Activated naive CD8-positive, alpha-beta T cell treated with anti-CD3 and anti-CD28 coated beads, Interleukin-2, amount 10 ng/mL, durations not matched to agents 7 days and 5 days (primary cell): ENCODE measurements at places on chromosomes 3 and 15.

GRCh38 chr3:34202975-34203374, 404.5 kb downstream of the PDCD6IP start:
- H3K36me3 ChIP-seq: no peaks in the 10 kb centered on the region
- H3K27me3 ChIP-seq: peaks cover 3% of the 10 kb centered on the region
- H3K4me1 ChIP-seq: no peaks in the 10 kb centered on the region
- no peak overlapping the region for H3K27ac ChIP-seq

DNA sequence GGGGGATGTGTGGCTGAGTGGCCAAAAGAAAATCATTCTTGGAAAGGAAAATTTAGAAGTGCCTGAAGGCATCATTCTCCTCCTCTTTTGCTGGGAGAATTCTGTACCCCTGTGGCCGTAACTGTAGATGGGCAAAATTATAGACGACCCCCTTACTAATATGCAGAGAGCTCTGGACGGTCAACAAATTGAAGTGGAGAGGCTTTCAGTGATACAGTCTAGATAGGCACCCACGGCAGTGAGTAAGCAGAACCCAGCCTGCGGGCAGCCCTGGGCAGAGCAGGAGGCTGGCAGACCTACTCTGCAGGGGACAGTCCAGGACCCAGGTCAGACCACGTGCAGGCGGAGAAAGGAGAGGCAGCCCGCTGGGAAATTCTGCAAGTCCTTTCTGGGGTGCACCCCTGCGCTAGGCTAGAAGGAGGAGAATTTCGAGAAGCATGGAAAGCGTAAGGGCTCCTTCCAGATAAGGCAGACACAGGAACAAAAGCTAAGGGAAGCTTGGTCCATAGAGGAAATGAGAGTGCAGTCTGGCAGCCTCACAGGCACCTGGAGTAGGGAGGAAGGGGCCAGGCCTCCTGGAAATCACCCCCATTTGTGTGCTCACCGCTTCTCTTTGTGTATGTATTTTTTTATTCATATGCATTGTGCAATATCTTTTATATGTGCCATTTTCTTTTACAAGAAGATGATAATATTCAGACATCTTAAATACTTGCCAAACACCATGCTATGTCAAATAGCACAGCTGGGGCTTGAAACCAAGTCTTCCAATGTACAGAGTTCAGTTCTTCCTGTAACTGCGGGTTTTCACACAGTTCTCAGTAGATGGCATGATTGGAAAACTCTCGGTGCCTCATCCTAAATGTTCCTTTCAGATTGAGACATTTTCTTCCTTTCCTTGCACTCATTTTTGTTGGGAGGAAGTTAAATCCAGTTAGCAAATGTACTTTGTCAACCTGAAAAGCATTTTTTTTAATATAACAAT, 40.2 kb downstream of the LRRK1 start:
- no peaks in the 10 kb centered on the region for H3K36me3 ChIP-seq
- no peak for DNase-seq
- no peak overlapping the region for H3K4me3 ChIP-seq
- H3K27ac ChIP-seq: no peak overlapping the region

DNA sequence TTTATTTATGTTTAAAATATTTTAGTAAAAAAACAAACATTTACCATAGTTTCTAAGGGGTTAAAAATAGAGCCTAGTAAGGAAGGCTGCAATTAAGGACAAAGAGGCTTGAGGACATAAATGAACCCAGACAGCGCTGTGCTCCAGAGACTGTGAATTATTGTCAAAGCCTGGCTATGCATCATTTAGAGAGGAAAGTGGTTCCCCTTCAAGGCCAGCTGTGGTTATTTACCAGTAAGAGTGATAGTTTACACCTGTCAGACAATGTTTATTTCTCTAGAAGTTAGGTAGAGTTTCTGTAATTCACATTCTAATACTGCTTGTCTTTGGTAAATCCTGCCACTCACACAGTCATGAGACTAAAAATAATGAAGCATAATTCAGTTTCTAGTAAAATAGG, 32.4 kb upstream of the PIK3R4 start:
- no peak for DNase-seq
- H3K36me3 ChIP-seq: no peaks in the 10 kb centered on the region
- no peaks in the 10 kb centered on the region for H3K4me1 ChIP-seq
- H3K27ac ChIP-seq: no peak overlapping the region
- H3K27me3 ChIP-seq: peaks cover 16% of the 10 kb centered on the region

DNA sequence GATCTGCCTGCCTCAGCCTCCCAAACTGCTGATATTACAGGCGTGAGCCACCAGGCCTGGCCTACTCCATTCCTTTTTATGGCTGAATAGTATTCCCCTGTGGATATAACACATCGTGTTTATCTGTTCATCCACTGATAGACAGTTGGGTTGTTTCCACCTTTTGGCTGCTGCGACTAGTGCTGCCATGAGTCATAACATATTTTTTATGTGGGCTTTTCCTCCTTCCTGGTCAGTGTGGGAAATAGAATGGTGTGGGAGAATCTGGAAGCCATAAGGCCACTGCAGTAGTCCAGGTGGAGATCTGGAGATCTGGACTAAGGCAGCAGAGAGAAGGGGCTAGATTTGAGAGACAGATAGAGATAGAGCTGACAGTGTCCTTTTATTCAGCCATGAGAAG, 16.2 kb downstream of the LCMT2 start:
- H3K27ac ChIP-seq: no peak overlapping the region
- DNase-seq: no peak
- no peak overlapping the region for H3K4me3 ChIP-seq
- H3K36me3 ChIP-seq: no peaks in the 10 kb centered on the region

GRCh38 chr3:67384016-67384415, 270.4 kb downstream of the SUCLG2 start:
- peaks cover 4% of the 10 kb centered on the region for H3K4me1 ChIP-seq
- H3K36me3 ChIP-seq: peaks cover 30% of the 10 kb centered on the region
- H3K4me3 ChIP-seq: no peak overlapping the region

GRCh38 chr3:31275583-31275982, 257.1 kb upstream of the STT3B start:
- no peaks in the 10 kb centered on the region for H3K36me3 ChIP-seq
- H3K27me3 ChIP-seq: peaks cover 3% of the 10 kb centered on the region
- H3K27ac ChIP-seq: no peak overlapping the region
- H3K4me1 ChIP-seq: peaks cover 15% of the 10 kb centered on the region

- H3K27me3 ChIP-seq: no peaks in the 10 kb centered on the region
- H3K4me3 ChIP-seq: no peak overlapping the region
Observed at GRCh38 chr3:62562017-62562416, 188.7 kb upstream of the FEZF2 start.

GRCh38 chr3:146092230-146092629, 68.8 kb downstream of the PLOD2 start:
- no peaks in the 10 kb centered on the region for H3K27me3 ChIP-seq
- H3K4me1 ChIP-seq: no peaks in the 10 kb centered on the region
- H3K27ac ChIP-seq: no peak overlapping the region
- no peak for DNase-seq
- no peak overlapping the region for H3K4me3 ChIP-seq

GRCh38 chr15:96213896-96214295, 116.6 kb upstream of the NR2F2 start:
- no peaks in the 10 kb centered on the region for H3K36me3 ChIP-seq
- H3K27me3 ChIP-seq: no peaks in the 10 kb centered on the region

DNA sequence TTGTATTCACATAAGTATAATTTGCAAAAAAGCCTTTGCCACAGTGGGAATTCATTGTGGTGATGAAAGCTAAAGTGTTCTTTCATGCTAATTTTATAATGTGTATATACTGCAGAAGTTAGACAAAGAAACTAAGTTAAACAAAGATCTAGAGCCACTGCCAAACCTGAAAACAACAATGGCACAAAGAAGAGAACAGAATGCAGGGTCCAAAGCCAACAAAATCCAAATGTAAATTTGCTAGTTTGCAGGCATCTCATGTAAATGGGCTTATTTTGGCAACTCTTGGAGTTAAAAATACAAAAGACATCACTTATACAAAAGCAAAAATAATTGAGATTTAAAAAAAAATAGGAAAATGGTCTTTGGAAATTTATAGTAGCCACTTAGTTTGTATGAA, 123.0 kb downstream of the TCF12 start:
- H3K36me3 ChIP-seq: peaks cover 8% of the 10 kb centered on the region
- H3K27ac ChIP-seq: no peak overlapping the region
- H3K4me3 ChIP-seq: no peak overlapping the region
- DNase-seq: no peak

DNA sequence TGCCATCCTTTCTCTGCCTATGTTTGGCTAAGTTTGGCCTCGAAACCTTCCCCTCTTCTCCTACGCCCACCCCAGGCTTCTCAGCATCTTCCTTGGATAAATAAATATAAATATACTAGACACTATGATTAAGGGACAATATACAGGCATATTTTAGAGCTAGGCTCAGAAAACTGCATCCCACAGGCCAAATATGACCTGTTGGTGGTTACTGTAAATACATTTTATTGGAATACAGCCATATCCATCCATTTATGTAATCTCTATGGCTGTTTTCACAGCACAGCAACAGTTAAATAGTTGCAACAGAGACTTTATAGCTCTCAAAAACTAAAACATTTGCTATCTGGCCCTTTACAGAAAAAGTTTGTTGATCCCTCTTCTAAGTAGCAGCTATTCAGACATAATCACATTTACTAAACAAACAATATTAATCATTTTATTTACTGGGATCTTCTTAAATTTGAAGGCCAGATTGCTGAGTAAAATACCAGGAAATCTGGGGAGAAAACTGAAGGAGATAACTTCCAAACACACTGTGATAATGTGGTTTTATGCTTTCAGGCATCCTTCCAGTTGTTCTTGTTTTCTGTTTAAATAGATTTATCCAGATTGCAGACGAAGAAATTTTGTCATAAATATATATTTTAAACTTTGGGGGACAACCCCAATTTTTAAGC, 269.7 kb upstream of the THRB start:
- no peak for DNase-seq
- H3K27me3 ChIP-seq: no peaks in the 10 kb centered on the region
- no peak overlapping the region for H3K4me3 ChIP-seq
- no peaks in the 10 kb centered on the region for H3K36me3 ChIP-seq

DNA sequence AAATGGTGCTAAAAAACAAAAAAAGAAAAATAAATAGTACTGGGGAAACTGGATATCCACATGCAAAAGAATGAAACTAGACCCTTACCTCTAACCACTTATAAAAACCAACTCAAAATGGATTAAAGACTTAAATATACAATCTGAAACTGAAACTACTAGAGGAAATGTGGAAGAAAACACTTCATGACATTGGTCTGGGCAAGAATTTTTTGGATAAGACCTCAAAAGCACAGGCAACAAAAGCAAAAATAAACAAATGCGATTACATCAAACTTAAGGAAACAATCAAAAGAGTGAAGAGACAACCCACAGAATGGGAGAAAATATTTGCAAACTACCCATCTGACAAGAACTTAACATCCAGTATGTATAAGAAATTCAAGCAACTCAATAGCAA, 6.4 kb downstream of the IFT57 start:
- peaks cover 30% of the 10 kb centered on the region for H3K36me3 ChIP-seq
- no peak for DNase-seq
- no peaks in the 10 kb centered on the region for H3K27me3 ChIP-seq
- H3K4me1 ChIP-seq: peaks cover 24% of the 10 kb centered on the region
- peak overlapping the region; percentile 34 for H3K27ac ChIP-seq

DNA sequence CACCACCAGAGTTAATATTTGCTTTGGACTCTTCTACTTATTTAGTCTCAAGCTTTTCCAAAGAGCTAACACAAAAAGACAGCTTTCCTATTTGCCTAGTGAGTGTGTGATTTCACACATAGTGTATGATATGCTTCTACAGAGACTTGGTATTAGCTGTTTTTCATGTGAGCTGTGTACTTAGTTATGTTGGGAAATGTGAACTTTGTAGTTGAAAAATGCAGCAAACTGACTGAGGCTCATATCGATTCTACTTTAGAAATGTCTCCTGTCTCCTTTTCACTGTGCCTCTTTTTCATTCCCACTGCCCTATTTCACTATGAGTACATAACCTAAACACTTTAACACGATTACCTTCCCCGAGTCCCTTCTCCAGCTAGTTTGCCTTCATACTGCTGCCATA, 136.5 kb downstream of the ALCAM start:
- no peaks in the 10 kb centered on the region for H3K36me3 ChIP-seq
- H3K4me3 ChIP-seq: no peak overlapping the region
- H3K27ac ChIP-seq: no peak overlapping the region

DNA sequence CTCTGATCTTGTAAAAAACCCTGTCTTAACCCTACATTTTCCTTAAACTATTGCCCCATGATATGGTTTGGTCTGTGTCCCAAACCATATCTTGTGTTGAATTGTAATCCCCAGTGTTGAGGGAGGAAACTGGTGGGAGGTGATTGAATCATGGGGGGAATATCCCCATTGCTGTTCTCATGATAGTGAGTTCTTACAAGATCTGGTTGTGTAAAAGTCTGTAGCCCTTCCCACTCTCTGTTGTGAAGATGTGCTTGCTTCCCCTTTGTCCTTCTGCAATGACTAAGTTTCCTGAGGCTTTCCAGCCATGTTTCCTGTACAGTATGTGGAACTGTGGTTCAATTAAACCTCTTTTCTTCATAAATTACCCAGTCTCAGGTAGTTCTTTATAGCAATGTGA, 881.4 kb downstream of the DIPK2A start:
- H3K4me1 ChIP-seq: no peaks in the 10 kb centered on the region
- H3K4me3 ChIP-seq: no peak overlapping the region
- no peak overlapping the region for H3K27ac ChIP-seq

DNA sequence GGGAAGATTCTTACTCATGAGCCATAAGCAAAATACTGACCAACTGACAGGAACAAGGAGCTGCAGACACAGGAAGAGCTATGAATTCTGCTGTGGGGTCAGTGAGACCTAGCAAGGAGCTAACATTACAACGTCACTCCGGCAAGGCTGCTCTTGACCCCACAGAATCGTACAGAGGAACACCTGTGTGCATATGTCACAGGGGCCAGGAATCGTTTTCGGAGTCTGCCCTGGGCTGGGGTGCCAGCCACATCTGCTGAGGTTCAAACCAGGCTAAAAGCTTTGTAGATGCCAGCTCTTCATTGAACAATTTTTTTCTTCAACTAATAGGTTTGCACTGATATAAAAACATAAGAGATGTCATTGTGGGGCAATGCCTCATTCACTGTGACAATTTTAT, 82.6 kb downstream of the LRRK1 start:
- DNase-seq: no peak
- no peak overlapping the region for H3K4me3 ChIP-seq
- H3K4me1 ChIP-seq: no peaks in the 10 kb centered on the region
- H3K27ac ChIP-seq: no peak overlapping the region

DNA sequence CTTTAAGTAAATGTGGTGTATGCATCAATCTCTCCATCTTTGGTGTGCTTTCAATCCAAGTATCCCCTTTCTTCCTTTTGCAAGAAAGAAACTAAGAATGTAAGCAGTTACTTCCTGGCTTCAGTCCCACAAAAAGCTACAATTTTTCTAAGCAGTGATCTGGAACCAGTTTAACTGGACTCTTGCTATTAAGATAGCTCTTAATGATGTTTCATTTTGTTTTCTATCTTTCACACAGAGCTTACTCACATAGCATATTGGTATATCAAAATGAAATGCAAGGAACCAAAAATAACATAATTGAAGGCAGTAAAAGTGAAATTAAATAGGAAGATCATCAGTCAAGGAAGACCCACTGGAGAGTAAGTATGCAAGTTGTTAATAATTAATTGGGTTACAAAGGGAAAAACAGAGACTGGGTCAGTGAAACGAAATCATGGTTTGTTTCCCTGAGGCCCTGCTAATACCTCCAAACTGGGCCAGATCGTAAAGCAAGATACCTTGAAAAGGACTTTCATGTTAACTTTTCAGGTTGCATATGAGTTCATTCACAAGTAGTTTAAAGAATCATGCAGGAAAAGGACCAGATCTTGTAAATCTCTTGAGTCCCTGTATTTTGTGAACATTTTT, 41.9 kb downstream of the GPR160 start:
- H3K4me1 ChIP-seq: no peaks in the 10 kb centered on the region
- no peak overlapping the region for H3K4me3 ChIP-seq
- H3K27ac ChIP-seq: no peak overlapping the region
- H3K36me3 ChIP-seq: peaks cover 28% of the 10 kb centered on the region
- DNase-seq: no peak
